ENCODE measurements at places on chromosomes 7 and 10. TPM values are rescaled to one million over a fixed set of nuclear protein-coding genes. Genes with fewer than 3 reads are reported as not detected.

The CPA1 gene
- total RNA-seq = not detected

The HKDC1 gene
- not detected for total RNA-seq

The CCDC136 gene
- 10.0 TPM for total RNA-seq

The TRPV5 gene
- total RNA-seq = not detected

The KEL gene
- total RNA-seq = 0.25 TPM

The PTPRE gene
- 38.3 TPM for total RNA-seq

The GNAI1 gene
- total RNA-seq = 0.93 TPM

The BICC1 gene
- not detected for total RNA-seq

The CCDC201 gene
- not detected for total RNA-seq

The EGR2 gene
- 91.3 TPM for total RNA-seq

The GFRA1 gene
- total RNA-seq = not detected

The HTR7 gene
- total RNA-seq = not detected

The AP3M1 gene
- 58.0 TPM for total RNA-seq

The IGF2BP3 gene
- 0.04 TPM for total RNA-seq

The MBL2 gene
- not detected for total RNA-seq

The SPDYE8 gene
- not detected for total RNA-seq

The OR9A2 gene
- total RNA-seq = not detected

The TRIM4 gene
- total RNA-seq = 24.7 TPM

The SLC18A2 gene
- total RNA-seq = 0.04 TPM

The ASAH2 gene
- total RNA-seq = 4.8 TPM

The ELFN1 gene
- total RNA-seq = 0.17 TPM

The ZNF727 gene
- total RNA-seq = 0.10 TPM

The ACSM6 gene
- total RNA-seq = not detected

The SLC35G1 gene
- total RNA-seq = 5.5 TPM

The TBXAS1 gene
- 1.8 TPM for total RNA-seq

The MARVELD1 gene
- 3.9 TPM for total RNA-seq

The GJD4 gene
- not detected for total RNA-seq

The AEBP1 gene
- total RNA-seq = 12.9 TPM

The TMEM72 gene
- total RNA-seq = not detected

The NPFFR1 gene
- total RNA-seq = not detected

The TYW1B gene
- 4.8 TPM for total RNA-seq

The CCDC146 gene
- total RNA-seq = 0.61 TPM

The CPN1 gene
- total RNA-seq = not detected

The AMZ1 gene
- not detected for total RNA-seq

The TMEM178B gene
- 0.75 TPM for total RNA-seq

The ADCYAP1R1 gene
- total RNA-seq = not detected

The GLI3 gene
- 0.15 TPM for total RNA-seq

The SPDYE11 gene
- total RNA-seq = not detected

The NUB1 gene
- total RNA-seq = 40.4 TPM

The GALNT17 gene
- not detected for total RNA-seq

The SKIDA1 gene
- total RNA-seq = 0.08 TPM

The DGKB gene
- not detected for total RNA-seq

The POU6F2 gene
- not detected for total RNA-seq

The MARCHF5 gene
- 30.4 TPM for total RNA-seq

The DPYSL4 gene
- total RNA-seq = 10.2 TPM

The DKK1 gene
- total RNA-seq = not detected

The PSPH gene
- total RNA-seq = 39.5 TPM

The CFAP69 gene
- total RNA-seq = 0.48 TPM

All from activated CD8-positive, alpha-beta memory T cell treated with anti-CD3 and anti-CD28 coated beads for 36 hours (primary cell).